ENCODE measurements at places on chromosomes 1 and 21. TPM values are rescaled to one million over a fixed set of nuclear protein-coding genes. Genes with fewer than 3 reads are reported as not detected.

Gene CFH
- total RNA-seq, result 31.6 TPM

- no peak for DNase-seq
These were observed 460.1 kb upstream of the RUNX1 start for GRCh38 chr21:35509001-35509704.

Gene KCNE2
- not detected for total RNA-seq

DNA sequence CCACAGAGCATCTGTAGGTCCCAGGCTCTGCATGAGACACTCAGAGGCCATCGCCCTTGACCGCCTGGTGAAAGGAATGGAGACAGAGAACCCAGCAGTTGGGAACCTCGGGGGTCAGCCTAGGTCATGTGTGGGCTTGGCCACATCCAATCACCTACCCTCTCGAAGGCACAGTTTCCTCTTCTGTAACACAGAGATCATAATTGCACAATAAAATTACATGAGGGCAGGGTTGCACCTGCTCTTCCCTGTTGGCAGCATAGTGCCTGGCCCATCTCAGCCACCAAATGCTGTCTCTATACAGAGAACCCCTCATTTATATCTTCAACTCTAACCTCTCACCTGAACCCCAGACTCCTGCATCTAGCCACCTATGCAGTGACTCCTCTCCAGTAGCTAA lies 418.1 kb upstream of the VAMP3 start:
- no peak for DNase-seq

- peak; percentile 5 for DNase-seq
These were observed 53.1 kb upstream of the RC3H1 start for GRCh38 chr1:174075245-174075692.

Gene TRIM17
- total RNA-seq, result not detected

Gene CELA2A
- total RNA-seq, result not detected

- DNase-seq, result no peak
These were observed 94.0 kb downstream of the KCND3 start for GRCh38 chr1:111895469-111895868.

- DNase-seq, result no peak
These were observed 1.4 kb downstream of the TIPRL start for GRCh38 chr1:168180148-168180524.

Measured in MCF 10A (cell line).